ENCODE measurements at places on chromosomes 6 and 20. TPM values are rescaled to one million over a fixed set of nuclear protein-coding genes. Genes with fewer than 3 reads are reported as not detected.

DNA sequence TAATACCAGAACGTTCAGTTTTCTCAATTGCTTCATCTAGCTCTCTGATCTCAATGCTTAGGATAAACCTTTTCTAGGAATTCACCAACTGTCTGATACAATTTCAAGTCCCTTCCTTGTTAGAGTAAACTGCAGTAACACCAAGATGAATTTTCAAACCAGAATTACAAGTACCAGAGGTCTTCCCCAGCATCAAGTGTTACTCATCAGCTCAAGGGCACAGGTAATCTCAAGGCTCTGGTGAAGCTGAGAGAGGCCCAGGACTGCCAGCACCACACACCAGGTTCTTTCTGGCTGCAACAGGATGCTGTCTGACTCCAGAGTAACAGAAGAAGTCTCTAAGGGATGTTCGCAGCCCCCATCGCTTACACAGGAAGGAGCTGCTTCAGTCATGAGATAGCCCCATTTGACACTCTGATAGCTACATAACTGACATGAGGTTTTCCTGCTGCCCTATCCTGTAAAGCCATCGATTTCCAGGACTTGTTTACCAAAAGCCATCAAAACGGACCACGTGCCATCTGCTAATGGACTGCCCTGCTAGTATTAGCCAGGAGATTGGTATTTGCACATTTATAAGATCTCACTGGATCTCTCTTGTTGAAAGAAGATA, 549.4 kb downstream of the UTRN start:
- DNase-seq: no peak

- DNase-seq: no peak
Observed at GRCh38 chr20:2212456-2213015, 83.3 kb upstream of the TGM3 start.

ADGRF4 gene
- total RNA-seq: not detected

SNAI1 gene
- total RNA-seq: 6.5 TPM

SUMO4 gene
- 1.3 TPM for total RNA-seq

WFDC13 gene
- total RNA-seq: not detected

Measured in H1 (cell line).